ENCODE measurements at places on chromosomes 5 and 9. TPM values are rescaled to one million over a fixed set of nuclear protein-coding genes. Genes with fewer than 3 reads are reported as not detected.

TOMM5 gene
- 219 TPM for total RNA-seq

RASEF gene
- not detected for total RNA-seq

- DNase-seq, result no peak
- no peaks in the 10 kb centered on the region for H3K4me1 ChIP-seq
These were observed 652.3 kb upstream of the FTMT start for GRCh38 chr5:121199216-121199999.

GRCh38 chr5:6495433-6496206 is 47.0 kb downstream of the UBE2QL1 start:
- no peak overlapping the region for H3K4me3 ChIP-seq
- DNase-seq, result no peak
- H3K27ac ChIP-seq, result no peak overlapping the region
- H3K27me3 ChIP-seq, result peaks cover 13% of the 10 kb centered on the region
- H3K4me1 ChIP-seq, result peaks cover 6% of the 10 kb centered on the region

DNA sequence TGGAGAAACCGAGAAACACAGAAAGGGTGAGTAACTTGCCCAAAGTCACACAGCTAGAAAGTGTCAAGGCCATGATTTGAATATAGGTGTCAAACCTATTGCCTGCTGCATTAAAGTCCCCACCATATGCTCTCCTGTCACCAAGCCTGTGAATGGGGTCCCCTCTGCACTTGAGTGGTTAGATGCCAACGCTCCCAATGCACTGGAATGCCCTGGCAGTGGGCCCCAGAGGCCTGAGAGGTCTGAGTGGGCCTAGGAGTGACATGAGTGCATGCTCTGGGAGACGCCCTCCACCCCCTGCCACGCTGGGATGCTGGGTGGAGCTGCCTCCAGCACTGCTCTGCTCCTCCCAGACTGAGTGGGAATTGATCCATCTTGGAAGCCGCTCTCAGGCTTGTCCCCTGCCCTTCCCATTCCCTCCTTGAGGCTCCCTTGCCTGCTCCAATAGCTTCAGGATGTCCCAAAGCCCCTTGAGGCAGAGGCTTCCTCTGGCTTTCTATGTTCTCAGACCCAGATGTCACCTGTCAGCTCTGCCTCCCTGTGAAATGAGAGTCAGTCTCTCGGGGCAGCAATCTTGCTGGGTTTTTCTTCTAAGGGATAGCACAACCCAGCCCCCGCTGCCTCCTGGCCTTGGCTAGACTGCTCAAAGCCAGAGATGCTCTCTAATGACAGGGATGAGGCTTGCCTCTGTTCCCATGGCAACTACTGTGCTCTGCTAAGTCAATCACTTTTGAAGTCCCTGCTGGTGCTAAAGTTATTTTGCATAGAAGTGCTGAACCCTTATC is 6.6 kb upstream of the ARSI start:
- no peak overlapping the region for H3K27ac ChIP-seq
- peaks cover 2% of the 10 kb centered on the region for H3K4me1 ChIP-seq
- no peak for DNase-seq
- H3K36me3 ChIP-seq, result no peaks in the 10 kb centered on the region

- H3K27ac ChIP-seq, result no peak overlapping the region
- peaks cover 9% of the 10 kb centered on the region for H3K36me3 ChIP-seq
- peaks cover 14% of the 10 kb centered on the region for H3K4me1 ChIP-seq
These were observed 180.7 kb downstream of the KDM4C start for GRCh38 chr9:6938447-6938846.

DNA sequence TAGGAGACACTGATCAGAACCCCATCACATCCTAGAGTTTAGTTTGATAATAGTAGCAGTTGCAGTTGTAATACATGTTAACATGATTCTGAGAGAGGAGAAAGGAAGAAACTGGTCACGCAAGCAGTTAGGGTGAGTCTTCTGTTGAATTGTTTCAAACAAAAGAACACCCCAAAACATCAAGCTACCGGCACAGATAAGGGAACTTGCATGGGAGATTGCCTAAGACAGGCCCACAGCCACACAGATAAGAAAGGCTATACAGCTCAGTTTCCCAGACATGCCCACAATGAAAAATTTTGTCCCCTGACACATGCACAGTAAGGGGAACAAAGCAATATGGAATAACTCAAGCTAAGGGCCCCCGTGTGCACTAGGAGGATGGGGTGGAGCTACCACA is 15.9 kb downstream of the HSPB3 start:
- peaks cover 3% of the 10 kb centered on the region for H3K4me1 ChIP-seq
- no peaks in the 10 kb centered on the region for H3K36me3 ChIP-seq
- no peak for DNase-seq
- H3K27ac ChIP-seq, result no peak overlapping the region
- no peak overlapping the region for H3K4me3 ChIP-seq
- no peaks in the 10 kb centered on the region for H3K27me3 ChIP-seq

Data from activated naive CD8-positive, alpha-beta T cell treated with anti-CD3 and anti-CD28 coated beads for 36 hours (primary cell).